ENCODE measurements at places on chromosomes 1 and 21.

GRCh38 chr1:36420836-36421317, 23.2 kb upstream of the LSM10 start:
- no peak for DNase-seq

DNA sequence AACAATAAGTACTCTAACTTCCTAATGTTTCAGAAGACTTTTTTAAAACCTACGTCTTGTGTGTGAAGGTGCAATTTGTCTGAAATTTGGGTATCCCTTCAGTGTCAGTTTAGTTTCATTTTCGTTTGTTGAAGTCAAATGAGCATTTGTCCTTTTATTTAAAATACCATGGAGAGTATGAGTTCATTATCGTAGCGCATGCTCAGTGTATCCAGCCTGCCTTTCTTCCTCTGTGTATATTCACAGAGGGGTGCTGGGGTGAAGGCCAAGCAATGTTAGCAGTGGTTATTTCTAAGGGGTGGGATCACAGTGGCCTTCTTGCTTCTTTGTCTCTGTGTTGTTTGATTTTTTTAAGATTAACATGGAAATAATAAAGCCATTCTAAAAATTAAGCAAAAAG, 43.2 kb downstream of the CNN3 start:
- no peak for DNase-seq

DNA sequence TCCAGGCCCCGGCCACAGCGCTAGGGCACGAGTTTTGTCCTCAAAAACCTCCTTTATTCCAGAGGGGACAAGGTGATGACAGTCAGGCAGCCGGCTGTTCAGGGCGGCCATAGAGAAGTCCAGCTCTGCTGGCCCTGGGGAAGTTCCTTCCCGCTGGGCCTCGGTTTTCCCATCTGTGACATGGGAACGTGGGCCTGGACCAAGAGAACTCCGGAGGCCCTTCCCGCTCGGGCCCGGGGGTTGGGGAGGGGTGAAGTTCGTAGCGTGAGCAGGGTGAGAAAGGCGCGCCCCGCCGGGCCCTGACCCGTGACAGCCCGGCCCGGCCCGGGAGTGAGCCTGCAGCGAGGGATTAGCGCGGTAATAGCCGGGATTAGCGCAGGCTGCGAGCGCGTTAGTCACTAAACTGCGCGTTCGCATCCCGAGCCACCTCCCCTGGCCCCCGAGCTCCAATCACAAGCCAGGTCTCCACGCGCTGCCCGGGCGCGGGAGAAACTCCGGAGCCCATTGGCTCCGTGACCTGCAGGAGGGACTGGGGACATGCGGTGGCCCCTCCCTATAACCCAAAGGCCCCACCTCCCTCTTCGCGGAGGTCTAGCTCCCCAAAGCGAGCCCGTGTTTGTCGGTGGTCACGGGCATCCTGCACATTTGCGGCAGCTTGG, 29.8 kb upstream of the PADI2 start:
- DNase-seq = no peak

DNA sequence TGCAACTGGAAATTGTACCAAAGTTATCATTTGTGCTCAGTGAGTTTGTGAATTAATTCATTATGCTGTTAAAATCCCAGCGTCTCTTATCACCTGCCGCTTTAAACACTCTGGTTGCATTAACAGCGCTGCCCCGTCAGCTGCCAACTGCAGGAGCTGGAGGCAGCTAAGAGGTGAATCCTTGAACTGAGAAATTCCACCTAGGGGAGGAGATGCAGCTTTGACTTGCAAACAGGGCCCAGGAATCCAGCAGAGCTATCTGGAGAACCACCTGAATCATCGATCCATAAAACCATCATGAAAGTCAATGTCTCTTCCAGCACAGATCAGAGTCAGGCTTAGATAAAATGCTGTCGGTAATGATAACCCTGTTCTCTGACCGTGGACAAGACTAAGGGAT, 140.7 kb upstream of the PTBP2 start:
- DNase-seq = no peak

DNA sequence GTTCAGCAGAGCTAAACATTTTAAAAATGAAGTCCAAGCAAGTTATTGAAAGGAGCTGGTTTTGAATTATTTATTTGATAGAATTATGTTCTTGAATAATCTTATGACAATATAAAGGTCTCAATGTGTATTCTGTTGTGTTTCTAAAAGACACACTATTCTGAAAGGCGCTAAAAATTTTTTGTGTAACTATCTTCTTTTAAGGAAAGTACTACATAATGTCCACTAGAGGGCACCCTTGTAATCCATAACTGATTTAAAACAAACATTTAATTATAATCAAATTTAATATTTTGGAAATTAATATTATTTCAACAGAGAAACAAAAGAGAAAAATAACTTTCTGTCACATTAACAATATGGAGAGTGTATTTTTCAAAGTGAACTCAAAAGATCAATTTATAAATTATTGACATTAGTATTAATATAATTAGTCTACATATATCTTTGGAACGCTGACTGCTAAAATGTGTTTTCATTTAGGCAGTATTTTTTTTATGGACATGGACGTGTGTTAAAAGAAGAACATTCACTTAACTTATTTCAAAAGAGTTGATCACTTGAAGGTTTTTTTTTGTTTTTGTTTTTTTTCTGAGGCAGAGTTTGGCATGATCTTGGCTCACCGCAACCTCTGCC, 248.4 kb downstream of the DENND1B start:
- no peak for DNase-seq

GRCh38 chr1:156389311-156389710, 20.3 kb downstream of the RHBG start:
- DNase-seq = no peak

- no peak for DNase-seq
These were observed 14.0 kb upstream of the LEMD1 start for GRCh38 chr1:205435578-205436573.

- DNase-seq = no peak
These were observed 8.3 kb upstream of the TRIM17 start for GRCh38 chr1:228424685-228425660.

DNA sequence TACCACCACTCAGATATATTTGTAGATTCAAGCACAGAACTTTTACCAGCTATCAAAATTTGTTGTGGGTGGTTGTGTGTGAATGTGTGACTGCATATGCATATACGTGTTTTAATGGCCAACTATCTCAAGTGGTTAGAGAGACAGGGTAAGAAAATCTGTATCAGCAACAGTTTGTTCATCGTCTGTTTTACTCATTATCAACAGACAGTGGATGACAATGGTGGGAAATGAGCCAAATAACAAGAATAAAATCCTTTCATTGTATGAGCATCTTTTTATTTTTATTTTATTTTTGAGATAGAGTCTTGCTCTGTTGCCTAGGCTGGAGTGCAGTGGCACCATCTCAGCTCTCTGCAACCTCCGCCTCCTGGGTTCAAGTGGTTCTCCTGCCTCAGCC, 22.7 kb upstream of the DYNLT5 start:
- DNase-seq = no peak

DNA sequence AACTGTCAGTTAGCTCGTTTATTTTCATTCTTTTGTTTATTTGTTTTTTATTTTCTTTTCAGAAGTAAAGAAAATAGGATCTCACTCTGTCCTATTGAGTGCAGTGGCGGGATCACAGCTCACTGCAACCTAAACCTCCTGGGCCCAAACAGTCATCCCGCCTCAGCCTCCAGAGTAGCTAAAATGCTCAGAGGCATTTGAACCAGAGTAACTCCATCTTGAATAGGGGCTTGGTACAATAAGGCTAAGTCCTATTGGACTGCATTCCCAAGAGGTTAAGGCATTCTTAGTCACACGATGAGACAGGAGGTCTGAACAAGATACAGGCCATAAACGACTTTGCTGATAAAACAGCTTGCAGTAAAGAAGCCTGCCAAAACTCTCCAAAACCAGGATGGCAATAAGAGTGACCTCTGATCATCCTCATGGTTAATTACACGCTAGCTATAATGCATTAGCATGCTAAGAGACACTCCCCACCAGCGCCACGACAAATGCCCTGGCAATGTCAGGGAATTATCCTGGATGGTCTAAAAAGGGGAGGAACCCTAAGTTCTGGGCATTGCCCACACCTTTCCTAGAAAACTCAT, 13.1 kb upstream of the COP1 start:
- no peak for DNase-seq

GRCh38 chr21:38219049-38219628, 37.7 kb upstream of the KCNJ15 start:
- DNase-seq = no peak

- DNase-seq = no peak
These were observed 6.4 kb downstream of the SMAP2 start for GRCh38 chr1:40379785-40380452.

GRCh38 chr1:85569122-85569521, 11.4 kb upstream of the CCN1 start:
- DNase-seq = no peak

- DNase-seq = no peak
These were observed 233.6 kb upstream of the FMN2 start for GRCh38 chr1:239858057-239858456.

DNA sequence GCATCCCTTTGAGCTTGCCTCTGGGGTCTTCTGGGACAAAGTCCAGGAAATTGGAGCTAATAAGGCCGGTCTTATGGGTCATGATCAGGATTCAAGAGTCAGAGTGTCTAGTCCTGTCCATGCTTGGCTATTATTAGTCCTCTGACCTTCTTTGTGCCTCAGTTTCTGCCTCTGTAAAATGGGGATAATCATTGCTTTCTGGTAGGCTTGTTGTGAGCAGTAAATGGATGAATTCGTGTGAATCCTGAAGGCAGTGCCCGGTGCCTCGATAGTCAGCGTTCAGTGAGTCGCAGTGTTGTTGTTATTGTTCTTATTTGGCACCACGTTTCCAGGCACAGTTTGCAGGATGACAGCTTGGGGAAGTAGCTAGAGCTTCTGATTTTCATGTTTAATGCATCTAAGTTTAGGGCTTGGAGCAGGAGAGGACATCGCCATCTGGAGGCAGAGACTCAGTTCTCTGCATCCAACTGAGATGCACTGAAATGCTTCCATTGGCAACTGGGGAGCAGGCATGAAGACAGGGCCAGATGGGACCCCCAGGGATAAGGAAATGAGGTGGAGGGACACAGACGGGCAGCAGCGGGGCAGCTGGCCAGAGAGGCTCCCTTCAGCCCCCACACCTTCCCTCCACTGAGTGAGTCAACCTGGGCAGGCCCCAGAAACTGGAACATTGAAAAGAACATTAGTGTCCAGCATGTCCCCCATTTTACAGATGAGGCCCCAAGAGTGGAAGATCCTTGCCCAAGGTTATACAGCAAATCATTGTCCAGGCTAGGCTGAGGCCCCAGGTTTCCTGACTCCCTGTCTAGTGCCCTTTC, 160.3 kb downstream of the PTPRU start:
- DNase-seq = no peak

GRCh38 chr1:190602325-190602724, 124.7 kb upstream of the BRINP3 start:
- no peak for DNase-seq

DNA sequence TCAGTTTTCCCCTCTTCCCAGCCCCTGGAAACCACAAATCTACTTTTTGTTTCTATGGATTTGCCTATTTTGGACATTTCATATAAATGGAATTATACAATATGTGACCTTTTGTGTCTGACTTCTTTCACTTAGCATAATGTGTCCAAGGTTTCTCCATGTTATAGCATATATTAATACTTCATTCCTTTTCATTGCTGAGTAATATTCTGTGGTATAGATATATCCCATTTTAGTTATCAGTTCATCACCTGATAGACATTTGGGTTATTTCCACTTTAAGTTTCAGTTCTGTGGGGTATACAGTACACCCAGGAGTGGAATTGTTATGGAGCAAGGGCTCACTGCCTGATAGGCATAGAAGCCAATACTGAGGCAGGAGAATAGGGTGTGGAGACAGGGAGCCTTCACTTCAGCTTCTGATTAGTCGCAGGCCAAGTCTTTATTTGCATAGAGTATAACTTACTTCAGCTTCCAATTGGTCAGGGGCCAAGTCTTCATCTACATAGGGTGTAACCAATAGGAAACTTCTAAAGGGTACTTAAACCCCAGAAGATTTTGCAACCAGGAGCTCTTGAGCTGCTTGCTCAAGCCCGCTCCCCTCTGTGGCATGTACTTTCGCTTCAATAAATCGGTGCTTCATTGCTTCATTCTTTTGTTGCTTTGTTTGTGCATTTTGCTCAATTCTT, 8.3 kb upstream of the NVL start:
- peak; percentile 97 for DNase-seq

DNA sequence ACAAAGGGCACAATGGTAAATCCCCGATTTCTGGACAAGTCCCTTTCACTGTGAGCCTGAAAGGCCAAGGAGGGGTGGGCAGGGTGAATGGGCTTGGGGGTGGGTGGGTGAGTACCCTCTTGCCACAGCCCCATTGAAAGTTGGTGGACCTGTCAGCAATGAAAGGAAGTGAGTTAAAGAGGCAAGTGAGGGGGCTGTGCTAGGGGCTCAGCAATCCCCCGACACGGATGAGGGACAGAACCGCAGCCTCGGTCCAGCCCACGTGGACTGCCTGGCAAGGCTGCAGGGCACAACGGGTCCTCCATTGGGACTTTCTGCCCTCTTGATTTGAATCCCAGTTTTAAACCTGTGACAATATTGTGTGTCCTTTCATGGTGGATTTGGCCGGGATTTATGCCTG, 255.3 kb downstream of the FOXD2 start:
- DNase-seq = no peak

- DNase-seq = peak; percentile 100
These were observed 39.5 kb downstream of the XCL2 start for GRCh38 chr1:168504064-168504837.

DNA sequence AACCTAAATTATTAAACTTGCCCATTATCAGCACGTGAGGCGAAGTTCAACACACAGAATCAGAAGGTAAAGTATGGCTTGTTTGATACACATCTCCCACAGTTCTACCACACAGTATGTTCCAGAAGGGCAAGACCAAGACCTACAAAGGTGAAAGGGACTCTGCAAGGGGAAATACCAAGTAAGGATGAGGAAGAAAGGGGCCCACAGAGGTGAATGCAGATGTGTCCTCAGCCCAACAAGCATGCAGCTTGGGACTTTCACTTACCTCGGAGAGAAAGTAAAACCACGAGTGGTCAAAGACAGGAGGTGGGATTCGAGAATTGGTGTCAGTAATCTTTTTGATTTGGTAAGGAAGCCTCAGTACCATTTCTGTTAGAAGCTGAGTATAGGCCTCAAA, 85.8 kb downstream of the UBR4 start:
- DNase-seq = no peak
